HT1080 (cell line): ENCODE measurements at places on chromosomes 12 and 14. TPM values are rescaled to one million over a fixed set of nuclear protein-coding genes. Genes with fewer than 3 reads are reported as not detected.

DNA sequence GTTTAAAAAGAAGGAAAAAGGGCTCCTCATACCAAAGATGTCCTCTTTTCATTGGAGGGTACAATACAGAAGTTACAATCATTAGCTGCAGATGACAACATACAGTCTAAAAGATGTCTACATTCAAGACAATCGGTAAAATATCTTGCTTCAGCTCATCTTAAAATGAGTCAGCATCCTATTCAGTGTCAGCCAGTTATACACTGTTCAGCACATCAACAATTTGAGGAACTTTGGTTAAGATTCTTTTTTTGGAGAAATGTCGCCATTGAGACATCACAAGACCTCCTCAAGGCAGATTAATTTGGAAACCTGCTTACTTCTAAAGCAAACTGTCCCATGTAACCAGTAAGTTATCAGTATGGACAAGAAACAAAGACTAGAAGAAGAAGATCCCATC is 100.7 kb upstream of the SLC38A4 start:
- no peak for DNase-seq

- peak; percentile 70 for DNase-seq
Measured at GRCh38 chr14:102316338-102316742, 3.2 kb upstream of the ZNF839 start.

- DNase-seq = no peak
Measured at GRCh38 chr12:133233006-133233405, 2.7 kb downstream of the ANHX start.

DNA sequence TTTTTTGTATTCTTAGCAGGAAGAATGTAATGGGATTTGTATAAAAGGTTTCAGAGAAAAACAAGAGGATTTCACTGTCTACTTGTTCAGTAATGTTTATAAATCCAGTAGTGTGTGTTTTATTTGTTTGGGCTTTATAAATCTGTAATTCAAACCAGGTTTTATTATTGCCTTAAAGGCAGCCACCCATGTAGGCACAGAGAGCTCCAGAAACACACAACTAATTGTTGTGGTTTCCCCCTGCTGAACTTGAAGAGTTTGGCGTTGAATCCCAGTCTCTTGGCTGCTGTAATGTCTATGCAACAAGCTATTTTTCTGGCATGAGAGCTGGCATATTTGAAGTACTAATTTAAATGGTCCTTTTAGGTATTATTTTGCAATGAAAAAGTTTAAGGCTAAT is 63.4 kb upstream of the SLCO1C1 start:
- peak; percentile 3 for DNase-seq

DNA sequence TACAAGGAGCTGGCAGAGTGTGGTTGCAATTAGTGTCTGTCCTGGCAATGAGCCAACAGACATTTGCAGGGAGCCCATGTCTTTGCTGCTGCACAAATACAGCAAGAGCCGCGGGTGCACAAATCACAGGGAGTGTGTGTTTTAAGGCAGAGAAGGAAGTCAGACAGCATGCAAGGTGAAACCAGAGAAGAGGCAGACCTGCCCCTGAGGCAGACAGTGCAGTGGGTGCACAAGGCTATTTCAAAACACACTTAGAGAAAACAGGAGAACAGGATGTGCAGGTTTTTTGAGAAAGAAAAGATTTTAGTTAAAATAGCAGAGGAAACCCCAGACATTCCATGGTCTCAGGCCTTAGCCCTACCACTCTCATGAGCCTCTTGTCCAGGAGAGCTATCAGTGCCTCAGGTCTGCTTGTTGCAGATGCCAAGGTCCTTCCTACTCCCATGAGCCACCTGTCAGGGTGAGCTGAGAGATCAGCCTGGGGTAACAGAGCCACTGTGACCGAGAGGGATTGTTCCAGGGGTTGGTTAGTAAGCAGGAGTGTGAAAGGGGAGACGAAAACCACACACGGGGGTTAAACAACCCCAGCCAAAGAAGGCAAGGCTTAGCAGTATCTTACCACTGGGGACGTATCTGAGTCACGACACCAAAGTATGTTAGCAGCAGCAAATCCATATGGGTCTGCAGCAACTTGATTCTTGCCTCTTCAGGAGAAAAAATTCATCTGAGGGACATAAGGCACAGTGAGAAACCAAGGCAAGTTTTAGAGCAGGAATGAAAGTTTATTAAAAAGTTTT is 78.1 kb downstream of the C14orf132 start:
- no peak for DNase-seq

DNA sequence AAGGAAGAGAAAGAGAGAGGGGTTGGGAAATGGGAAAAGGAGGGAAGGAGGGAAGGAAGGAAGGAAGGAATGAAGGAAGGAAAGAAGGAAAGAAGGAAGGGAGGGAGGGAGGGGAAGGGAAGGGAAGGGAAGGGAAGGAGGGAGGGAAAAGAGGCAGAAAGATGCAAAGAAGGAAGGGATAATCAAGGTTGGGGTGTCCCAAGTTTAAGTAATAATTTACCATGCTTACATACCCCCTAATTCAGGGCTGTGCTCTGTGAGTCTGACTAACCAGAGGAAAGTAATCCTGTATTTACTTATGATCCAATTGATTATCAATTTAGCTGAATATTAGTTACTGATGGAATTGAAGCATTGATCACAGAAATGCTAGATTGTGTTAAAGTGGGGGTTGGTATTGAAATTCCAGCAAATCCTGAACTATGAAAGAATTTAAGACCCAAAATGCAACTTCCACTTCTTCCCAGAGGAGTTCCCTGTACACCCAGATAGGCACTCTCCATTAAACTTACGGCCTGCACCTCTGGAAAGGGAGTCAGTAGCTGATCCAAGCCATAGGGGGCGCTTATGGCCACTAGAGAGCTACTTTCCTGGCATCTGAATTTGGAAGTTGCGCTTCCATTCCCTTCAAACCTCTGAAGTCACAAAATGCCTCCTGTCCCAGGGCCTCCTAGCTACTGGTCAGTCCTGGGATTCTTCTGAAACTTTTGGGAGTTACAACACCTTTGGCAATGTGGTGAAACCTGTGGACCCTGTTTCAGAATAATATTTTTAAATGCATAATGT is 162.7 kb upstream of the PWP1 start:
- no peak for DNase-seq

- no peak for DNase-seq
Measured at GRCh38 chr12:31773223-31773750, 44.5 kb upstream of the AMN1 start.

IFI27L1 gene
- total RNA-seq = 15.4 and 21.2 TPM in 2 replicates

- DNase-seq = no peak
Measured at GRCh38 chr14:66708267-66708666, 200.3 kb downstream of the GPHN start.

CMKLR1 gene
- 0.21 TPM in 1 of 2 replicates, not detected in the other for total RNA-seq

RFLNA gene
- total RNA-seq = 0.03 TPM in 1 of 2 replicates, not detected in the other

DNA sequence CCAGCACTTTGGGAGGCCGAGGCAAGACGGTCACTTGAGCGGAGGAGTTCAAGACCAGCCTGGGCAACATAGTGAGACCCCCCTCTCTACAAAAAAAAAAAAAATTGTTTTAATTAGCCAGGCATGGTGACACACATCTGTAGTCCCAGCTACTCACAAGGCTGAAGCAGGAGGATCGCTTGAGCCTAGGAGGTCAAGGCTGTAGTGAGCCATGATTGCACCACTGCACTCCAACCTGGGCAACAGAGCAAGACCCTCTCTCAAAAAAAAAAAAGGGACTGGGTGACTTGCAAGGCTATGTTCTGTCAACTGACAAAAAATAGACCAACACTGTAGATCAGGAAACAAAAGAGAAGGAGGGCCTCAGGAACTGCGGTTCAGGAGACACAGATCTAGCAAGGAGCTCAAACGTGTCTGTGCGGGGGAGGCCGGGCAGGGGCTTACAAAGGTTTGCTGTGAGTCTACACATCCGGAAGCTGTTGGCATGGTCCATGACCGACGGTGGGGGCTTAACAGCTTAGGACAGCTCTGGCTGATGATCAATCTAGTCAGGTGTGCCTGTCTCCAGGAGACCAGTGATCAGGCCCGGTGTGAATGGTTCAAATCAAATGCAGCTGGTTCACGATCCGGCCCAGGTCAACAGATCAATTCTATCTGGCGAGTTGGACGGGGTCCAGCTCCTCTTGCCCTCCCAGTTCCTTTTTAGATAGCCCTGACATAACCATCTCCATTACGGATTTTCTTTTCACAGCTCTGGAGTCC is 31.7 kb upstream of the INF2 start:
- no peak for DNase-seq

- DNase-seq = peak; percentile 87
Measured at GRCh38 chr12:39605996-39606395, 13.6 kb downstream of the ABCD2 start.

LRP10 gene
- total RNA-seq = 65.5 and 86.0 TPM in 2 replicates

GRCh38 chr14:35534208-35534872 is 376 bp downstream of the INSM2 start:
- DNase-seq = no peak

KCNC2 gene
- not detected in 2 replicates for total RNA-seq

DNA sequence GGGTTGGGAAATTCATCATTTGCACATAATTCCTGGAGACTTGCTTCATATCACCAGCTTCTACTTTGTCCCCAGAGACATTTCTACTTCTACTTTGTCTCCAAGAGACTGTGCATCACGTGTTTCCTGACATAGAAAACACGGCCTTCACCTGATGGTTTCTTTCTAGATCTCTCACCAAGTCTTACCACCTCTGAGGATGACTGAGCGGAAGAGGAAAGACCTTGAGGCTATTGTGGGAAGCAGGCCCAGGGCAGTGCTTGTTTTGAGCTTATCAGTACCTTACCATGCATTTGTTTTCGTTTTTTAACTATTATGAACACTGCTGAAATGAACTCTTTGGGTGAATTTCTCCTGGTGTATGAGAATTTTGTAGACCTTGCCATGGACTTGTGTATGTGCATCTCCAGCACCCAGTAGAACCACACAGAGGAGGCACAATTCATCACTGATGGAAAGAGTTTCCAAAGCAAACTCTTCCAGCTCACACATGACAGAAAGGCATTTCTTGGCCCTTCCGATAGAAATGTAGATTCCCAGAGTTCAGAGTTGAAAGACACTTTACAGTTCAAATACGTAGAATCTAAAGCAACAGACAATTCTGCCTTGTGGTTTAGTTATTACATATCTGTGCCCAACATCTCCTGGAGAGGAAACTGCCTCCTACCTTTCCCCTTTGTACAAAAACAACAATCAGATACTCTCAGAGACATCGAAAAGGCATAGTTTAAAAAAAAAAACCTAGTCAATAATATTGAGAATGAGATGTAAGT is 434.7 kb downstream of the FUT8 start:
- DNase-seq = no peak

DNA sequence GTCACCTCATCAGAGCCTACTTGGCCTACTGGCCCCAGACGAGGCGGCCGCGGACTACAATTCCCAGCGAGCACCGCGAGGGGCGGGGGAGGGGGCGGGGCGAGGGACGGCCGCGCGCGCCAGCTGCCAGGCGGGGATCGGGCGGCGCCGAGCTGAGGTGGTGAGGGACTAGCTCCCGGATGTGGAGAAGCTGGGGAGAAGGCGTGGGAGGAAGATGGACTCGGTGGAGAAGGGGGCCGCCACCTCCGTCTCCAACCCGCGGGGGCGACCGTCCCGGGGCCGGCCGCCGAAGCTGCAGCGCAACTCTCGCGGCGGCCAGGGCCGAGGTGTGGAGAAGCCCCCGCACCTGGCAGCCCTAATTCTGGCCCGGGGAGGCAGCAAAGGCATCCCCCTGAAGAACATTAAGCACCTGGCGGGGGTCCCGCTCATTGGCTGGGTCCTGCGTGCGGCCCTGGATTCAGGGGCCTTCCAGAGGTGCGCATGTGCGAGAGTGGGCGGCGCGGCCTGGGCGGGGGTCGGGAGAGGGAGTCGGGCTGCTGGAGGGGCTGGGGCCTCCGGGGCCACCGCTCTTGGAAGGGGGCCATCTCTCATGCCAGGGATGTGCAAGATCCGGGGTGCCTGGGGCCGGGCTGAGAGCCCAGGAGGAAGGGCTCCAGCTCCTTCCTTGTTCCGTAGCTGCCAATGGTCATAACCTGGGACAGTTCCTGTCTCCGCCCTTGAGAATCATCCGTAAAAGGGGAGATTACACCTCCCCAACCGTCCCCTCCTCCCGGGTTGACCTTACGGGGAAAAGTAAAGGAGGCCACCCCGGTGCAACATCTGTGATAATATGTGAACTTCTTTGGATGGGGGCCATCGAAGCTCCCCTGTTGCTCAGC is at the start of gene CMAS:
Gene CMAS (plus strand): TSS at position 129 of the 878 bp plus-strand sequence. CDS start 86 bp downstream, at position 215.
- DNase-seq = peak; percentile 73

GRCh38 chr12:26246483-26247164 is 51.3 kb downstream of the SSPN start:
- no peak for DNase-seq

GRCh38 chr14:89504602-89505313 is 87.7 kb upstream of the FOXN3 start:
- DNase-seq = peak; percentile 82

LRP1-AS gene
- total RNA-seq = not detected in 2 replicates

DNA sequence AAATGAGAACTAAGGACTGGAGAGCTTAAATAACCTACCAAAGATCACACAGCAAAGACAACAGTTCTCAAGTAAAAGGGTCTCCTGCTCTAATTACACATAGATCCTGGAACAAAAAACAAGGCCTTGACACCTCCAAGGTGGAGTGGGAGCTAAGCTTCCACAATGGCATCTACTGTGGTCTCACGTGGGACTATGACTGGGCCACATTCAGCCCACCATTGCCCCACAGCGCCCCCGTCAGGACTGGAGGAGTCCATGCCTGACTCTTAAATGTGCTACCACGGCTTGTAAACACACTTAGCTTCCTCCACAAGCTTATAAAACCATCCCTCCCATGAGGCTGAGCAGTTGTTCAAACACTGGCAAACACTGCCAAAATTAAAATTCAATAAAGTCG is 88.5 kb downstream of the GCH1 start:
- DNase-seq = peak; percentile 42

GRCh38 chr12:89040146-89040964 is 311.9 kb downstream of the DUSP6 start:
- peak; percentile 57 for DNase-seq

DNA sequence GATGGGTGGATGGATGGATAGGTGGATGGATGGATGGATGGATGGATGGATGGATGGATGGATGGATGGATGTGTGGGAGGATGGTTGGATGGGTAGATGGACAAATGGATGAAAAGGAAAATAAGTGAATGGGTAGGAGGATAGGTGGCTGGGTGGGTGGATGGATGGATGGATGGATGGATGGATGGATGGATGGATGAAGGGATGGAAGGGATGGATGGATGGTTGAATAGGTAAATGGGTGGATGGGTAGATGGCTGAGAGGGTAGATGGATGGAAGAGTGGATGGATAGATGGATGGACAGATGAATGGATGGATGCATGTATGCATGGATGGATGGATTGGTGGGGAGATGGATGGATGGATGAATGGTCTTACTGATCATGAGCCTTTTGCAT is 36.5 kb downstream of the MAP1LC3B2 start:
- no peak for DNase-seq

MORN3 gene
- total RNA-seq = 0.08 and 0.33 TPM in 2 replicates

GRCh38 chr14:94374116-94374515 is 14.3 kb downstream of the SERPINA1 start:
- DNase-seq = no peak

DNA sequence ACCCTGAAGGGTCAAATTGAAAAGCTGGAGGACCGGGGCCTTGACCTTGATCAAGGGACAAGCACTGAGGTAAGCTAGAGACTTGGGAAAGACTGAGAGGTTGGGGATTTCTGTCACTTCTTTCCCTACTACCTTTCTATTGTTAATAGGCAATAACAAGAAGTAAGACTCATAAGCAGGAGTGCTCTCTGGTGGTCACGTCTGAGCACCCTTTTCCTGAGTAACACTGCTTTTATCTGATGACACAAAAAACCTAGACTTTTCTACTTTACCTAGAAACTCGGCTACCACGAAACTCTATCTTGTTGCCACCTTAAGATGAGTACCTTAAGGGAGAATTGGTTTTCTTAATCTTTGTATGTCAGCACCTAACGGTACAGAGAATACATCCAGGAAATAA is 35.5 kb upstream of the PPFIBP1 start:
- DNase-seq = peak; percentile 18

- no peak for DNase-seq
Measured at GRCh38 chr12:93442411-93443340, 929 bp upstream of the UBE2N start.

HOXC13 gene
- 6.6 and 6.9 TPM in 2 replicates for total RNA-seq
